Mesenchymal stem cell (in vitro differentiated cells and primary cell): ENCODE measurements at places on chromosomes 1 and 21.
A peak's percentile ranks its signal among the peaks of the same experiment; 100 is the strongest.

DNA sequence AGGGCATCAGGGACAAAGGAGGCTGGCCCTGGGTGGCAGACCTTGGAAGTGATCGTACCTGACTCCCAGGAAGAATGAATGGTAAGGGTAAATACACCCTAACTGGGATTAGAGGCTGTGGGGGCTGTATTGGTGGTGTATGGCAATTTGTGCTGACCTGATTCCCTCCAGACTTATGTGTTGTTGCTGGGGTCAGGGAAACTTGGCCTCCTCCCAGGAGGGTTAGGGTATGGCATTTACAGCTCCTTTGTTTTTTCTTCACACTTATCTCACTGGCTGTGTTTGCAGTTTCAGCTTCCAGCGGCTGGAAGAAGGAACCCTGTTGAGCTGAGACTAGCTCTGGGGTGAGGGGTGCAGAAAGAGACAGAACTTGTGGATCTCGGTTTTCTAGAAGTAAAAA is 8.2 kb downstream of the VANGL1 start:
- peak; percentile 25 for DNase-seq

- DNase-seq = no peak
Observed at GRCh38 chr1:20964540-20965484, 177.7 kb upstream of the HP1BP3 start.

GRCh38 chr1:53639251-53639763 is 99.7 kb downstream of the GLIS1 start:
- no peak for DNase-seq

- no peak for DNase-seq
Observed at GRCh38 chr1:55547405-55547804, 332.2 kb upstream of the USP24 start.

- peak; percentile 56 for DNase-seq
Observed at GRCh38 chr1:16167331-16168143, 11.7 kb upstream of the EPHA2 start.

DNA sequence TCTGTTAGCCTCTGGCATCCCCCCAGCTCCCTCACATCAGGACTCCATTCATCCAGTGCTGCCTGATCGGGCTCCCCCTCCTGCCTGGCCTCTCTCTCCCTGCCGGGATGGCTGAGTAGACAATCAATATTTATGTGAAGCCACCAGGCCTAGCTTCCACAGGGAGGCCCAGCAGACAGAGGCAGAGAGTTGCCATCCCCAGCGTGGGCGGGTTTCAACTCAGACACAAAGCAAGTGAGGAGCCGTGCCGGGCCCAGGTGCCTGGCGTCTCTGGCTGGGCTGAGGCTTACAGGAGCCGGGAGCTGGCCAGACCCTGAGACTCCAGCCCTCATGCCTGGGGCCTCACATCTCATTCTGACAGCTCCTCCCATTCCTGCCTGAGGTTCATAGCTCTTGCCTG is 34.5 kb upstream of the ATP2B4 start:
- DNase-seq = peak; percentile 50

DNA sequence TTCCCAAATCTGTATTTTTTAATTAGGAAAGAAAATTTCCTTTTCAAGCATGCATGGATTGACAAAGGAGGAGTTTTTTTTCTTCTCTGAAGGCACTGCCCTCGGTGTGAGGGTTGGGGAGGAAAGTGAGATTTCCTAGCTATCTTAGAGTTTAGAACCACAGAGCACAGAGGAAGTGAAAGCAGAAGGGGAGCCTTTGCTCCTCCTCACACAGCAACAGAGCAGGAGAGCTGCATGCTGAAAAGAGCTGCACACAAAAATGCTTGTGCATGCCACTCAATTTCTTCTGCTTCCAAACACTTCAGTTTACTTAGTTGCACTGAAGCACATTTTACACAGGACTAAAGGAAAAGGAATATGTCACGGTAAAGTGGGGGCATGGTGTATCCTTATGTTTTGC is 308.1 kb downstream of the GPATCH2 start:
- DNase-seq = no peak

GRCh38 chr1:60949154-60949825 is 133.1 kb upstream of the NFIA start:
- no peak for DNase-seq

DNA sequence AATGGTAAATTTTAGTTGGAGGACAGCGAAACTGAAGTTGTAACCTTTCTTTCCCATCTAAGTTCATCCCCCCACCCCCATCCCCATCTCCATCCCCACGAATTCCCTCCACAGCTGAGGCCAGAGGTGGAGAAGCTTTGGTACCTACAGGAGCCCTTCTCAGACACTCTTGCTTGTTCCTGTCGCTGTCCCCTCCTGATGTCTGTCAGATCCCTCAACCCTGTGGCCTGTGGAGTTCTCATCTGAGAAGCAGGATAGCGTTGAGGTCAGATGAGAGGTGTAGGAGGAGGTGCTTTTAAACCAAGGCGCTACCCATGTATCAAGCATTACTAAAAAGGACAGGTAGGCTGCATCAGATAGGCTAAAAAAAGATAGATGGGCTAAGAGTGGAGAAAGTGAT is 769 bp downstream of the NTPCR start:
- DNase-seq = peak; percentile 38

DNA sequence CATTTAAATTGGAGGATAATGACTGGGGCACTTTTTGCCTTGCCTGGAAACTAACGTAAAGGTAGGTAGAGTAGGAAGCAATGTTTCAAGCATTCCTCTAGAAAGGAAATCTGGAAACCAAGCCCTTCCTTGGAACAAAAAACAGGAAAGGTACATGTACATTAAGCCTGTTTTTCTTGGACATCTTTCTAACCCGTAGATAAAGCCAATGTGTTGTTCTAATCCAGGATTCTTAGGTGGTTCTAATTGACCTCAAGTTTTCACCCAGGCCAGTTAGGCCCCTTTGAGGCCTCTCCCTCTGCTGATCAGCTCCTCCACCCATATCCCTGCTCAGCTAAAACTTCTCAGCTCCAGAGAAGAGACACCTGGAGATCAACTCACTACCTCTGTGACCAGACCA is 6.3 kb upstream of the DUSP23 start:
- no peak for DNase-seq

DNA sequence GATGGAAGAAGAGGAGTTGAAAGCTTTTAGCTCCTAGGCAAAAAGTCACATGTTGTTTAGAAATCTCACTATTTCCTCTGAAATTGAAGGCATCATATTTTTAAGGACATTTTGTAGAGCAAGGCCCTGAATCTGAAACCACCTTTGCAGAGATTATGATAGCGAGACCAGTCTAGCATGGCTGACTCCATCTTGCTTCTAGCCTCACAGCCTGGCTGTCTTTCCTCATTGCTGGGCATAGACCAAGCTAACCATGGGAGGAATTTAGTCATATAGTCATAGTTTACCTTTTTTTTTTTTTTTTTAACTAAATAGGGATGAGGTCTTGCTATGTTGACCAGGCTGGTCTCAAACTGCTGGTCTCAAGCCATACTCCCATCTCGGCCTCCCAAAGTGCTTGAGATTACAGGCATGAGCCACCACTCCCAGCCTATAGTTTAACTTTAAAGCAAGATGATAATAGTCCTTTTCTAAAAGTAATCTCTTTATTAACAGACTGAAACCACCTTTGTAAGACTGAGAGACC is 42.2 kb upstream of the ZNF326 start:
- no peak for DNase-seq

GRCh38 chr1:51732701-51733425 is 116.0 kb downstream of the OSBPL9 start:
- DNase-seq = no peak

- DNase-seq = no peak
Observed at GRCh38 chr1:61519631-61520030, 205.3 kb downstream of the TM2D1 start.
